Activated CD8-positive, alpha-beta memory T cell treated with anti-CD3 and anti-CD28 coated beads for 48 hours (primary cell): ENCODE measurements at places on chromosomes 16 and 17.

DNA sequence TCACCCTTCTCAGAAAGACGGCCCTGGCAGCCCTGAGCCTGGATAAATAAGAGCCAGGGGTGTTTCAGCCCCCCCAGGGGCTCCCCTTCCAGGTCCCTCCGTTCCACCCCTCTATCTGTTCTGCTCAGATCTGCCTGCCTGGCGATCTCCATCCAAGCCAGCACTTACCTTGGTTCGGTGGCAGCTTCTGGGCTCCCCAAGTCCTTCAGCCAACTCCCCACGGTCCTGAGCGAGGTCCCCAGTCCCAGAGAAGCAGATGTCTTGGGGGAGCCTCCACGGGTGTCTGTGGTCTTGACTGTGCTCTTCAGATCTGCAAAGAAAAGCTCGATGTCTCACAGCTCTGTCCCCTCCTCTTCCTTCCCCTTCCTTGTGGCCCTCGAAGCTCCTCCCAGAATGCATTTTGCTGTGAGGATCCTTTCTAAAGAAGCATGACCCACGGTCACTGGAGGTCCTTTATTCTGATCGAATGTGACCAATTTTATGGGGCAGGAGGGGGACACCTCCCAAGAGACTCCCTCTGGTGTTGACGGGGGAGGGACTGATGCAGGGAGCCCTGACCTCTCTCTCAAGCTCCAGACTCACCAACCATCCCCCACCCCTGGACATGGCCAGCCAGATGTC lies at the start of gene PIK3R6:
Gene PIK3R6, minus strand, starts transcription at position 314 of the 621 bp plus-strand sequence. CDS start 17,880 bp downstream, outside the sequence.
- no peak for DNase-seq

GRCh38 chr16:6602405-6602804 lies 730.2 kb upstream of the RBFOX1 start:
- DNase-seq, result no peak

DNA sequence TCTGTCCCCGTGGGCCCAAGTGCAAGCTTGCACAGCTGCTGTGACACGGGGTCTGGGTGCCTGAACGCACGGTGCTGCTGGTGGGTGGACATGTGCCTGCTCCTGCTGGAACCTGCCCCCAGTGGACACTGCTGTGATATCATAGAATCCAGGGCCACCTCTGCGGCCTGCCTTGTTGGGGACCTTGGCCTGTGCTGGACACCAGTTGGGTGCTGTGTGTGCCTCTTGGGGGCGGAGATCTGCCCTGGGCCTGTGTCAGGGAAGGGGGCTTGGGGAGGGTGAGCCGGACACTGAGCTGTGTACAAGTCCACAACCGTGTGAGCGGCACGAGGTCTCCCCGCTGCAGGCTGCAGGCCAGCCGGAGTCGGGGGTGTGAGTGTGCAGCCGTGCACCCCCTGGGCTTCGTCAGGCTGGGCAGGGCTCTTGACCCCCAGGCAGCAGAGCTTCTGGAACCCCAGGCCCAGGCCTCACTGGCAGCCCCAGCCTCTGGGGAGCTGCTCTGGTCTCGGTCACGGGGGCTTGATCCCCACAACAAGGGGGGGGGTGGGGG lies 33.3 kb downstream of the GSE1 start:
- no peak for DNase-seq

- no peak for DNase-seq
These were observed 20.6 kb downstream of the RPH3AL start for GRCh38 chr17:332023-332422.

DNA sequence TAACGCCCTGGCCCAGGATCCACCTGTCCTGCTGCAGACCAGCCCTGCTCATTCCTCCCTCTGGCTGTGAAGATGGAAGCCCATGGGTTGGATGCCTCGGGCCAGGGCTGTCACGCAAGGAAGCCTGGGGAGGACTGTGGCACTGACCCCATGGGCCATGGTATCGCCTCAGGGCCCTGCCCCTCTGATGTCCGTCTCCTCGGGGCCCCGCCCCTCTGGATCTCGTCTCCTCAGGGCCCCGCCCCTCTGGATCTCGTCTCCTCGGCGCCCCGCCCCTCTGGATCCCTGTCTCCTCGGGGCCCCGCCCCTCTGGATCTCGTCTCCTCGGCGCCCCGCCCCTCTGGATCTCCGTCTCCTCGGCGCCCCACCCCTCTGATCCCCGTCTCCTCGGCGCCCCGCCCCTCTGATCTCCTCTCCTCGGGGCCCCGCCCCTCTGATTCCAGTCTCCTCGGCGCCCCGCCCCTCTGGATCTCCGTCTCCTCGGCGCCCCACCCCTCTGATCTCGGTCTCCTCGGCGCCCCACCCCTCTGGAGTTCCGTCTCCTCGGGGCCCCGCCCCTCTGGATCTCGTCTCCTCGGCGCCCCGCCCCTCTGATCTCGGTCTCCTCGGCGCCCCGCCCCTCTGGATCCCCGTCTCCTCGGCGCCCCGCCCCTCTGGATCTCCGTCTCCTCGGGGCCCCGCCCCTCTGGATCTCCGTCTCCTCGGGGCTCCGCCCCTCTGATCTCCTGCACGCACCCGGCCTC lies 24.0 kb downstream of the METRNL start:
- DNase-seq, result no peak

DNA sequence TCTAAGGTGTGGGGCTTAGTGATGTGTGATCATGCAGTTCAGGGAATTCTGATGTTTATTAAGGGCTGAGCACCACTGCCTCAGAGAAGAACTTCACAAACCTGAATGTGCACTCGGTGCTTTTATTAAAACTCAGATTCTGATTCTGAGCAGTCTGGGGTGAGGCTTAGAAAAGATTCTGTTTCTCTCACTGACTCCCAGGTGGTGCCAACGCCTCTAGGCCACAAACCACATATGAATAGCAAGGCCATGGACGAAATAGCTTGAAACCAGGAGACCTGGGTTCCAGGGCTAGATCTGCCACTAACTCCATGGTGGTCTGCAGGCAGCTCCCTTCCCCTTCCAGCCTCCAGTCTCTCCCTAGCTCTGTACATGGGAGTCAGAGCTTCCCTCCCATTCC lies 169.1 kb downstream of the HS3ST3B1 start:
- DNase-seq, result no peak

- DNase-seq, result no peak
These were observed 7.8 kb upstream of the RNPS1 start for GRCh38 chr16:2275476-2276367.

DNA sequence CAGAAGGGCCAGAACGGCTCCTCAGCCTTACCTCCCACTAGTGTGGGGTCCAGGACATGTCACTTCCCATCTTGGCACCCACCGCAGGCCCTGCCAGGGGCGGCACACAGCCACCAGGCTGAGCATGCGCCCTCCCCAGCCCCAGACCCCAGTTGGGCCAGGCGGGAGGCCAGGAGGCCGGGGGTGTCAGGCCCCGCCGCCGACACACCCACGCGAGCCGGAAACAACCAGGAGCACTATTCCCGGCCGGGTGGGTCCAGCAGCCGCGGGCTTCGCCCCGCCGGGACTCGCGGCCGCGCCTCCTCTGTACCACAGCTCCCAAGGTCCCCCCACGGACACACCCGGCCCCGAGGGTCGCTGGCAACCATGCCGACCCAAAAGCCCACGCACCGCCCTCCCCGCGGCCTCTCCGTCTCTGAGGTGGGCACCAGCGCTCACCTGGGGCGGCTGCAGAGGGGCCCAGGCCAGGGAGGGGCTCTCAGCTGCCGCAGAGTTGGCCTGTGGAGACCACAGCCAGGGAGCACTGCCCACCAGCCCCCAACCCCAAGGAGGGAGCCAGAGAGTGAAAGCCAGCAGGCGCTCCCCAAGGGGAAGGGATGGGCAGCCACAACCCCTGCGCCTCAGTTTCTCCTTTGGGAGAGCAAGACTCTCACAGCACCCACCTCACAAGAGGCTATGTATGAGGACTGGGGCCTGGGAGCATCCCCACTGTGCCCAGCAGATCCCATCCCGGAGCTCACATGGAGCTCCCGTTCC lies 18.0 kb downstream of the B9D1 start:
- no peak for DNase-seq

DNA sequence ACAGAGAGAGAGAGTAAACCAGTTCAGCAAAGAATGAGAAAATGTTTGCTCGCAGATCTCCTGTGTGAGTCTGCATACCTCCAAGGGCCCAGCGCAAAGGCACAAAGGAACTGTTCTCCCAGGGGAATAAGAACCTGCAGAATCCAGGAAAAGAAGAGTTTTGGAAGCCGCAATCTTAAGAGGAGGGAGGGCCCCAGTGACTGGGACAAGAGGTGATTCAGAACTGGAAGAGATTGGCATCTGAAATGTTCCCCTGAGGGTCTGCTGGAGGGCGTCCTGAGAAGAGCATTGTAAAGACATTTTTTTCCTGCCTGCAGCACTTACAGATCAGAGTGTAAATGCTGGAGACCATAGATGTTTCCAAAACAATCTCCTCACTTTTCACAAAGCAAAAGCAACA lies 6.1 kb downstream of the ATMIN start:
- no peak for DNase-seq

DNA sequence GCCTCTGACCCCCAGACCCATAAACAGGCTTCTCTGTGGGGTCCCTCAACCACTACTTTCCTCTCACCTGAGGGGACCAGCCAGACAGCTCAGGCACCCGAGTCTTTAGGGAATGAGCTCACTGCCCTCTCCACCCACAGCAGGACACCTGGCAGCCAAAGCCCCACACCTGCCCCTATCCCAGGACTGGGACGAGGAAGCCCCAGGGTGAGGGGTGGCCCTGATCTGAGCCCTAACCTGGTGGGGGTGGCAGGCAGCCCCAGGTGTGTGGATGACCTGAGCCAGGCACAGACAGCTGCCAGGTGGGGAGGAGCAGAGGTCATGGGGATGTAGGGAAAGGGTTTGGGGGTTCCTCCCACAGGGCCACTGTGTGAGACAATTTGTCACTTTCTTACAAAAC lies 1.7 kb upstream of the TEX19 start:
- no peak for DNase-seq

GRCh38 chr16:67760956-67761230 lies 41.8 kb upstream of the GFOD2 start:
- DNase-seq, result no peak

DNA sequence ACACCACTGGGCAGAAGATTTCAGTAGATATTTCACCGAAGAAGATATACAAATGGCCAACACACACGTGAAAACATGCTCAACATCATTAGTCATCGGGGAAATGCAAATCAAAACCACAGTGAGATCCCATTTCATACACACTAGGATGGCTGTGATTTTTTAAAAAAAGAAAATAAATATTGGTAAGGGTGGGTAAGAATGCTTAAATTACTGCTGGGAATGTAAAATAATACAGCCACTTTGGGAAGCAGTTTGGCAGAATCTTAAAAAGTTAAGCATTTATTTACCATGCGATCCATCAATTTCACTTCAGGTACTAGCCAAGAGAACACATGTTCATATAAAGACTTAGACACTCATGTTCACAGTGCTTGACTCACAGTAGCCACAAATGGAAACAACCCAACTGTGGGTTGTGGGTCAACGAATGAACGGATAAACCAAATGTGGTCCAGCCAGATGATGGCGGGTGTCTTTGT lies 6.5 kb upstream of the C16orf74 start:
- DNase-seq, result no peak

- no peak for DNase-seq
These were observed 8.7 kb downstream of the SNX29 start for GRCh38 chr16:11985250-11985649.

- no peak for DNase-seq
These were observed 76.6 kb downstream of the BMERB1 start for GRCh38 chr16:15510992-15511391.

- DNase-seq, result no peak
These were observed 7.4 kb downstream of the CMIP start for GRCh38 chr16:81451753-81452680.

- no peak for DNase-seq
These were observed 6.0 kb upstream of the GRIN2A start for GRCh38 chr16:10188236-10188635.

DNA sequence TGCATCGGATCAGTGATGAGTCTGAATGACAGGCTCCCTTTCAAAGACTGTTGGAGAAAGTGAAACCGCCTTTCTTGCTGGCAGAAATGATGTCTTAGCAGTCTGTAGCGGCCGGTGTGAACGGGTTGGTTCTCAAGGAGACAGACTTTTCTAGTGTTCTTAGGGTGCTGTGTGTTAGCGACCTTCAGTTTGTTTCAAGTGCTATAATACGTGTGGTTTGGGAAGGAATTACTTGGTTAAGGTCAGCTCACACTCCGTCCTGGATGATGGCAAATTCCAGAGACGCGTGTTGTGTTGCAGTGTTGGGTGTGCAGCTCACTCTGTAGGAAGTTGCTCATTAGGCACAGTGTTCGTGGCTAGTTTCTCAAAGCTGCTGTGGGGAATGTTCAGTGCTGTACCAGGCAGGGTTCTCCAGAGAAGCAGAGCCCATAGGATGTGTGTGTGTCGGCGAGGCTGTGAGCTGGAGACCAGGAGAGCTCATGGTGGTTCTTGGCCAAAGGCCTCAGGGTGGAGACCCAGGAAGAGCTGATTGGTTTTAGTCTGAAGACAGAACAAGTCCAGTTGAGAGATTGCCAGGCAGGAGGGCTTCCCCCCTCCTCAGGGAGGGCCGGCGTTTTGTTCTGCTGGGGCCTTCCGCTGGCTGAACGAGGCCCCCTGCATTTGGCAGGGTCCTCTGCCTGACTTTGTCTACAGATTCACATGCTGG lies 37.6 kb downstream of the ZNF750 start:
- DNase-seq, result no peak

GRCh38 chr16:87219287-87219909 lies 97.8 kb downstream of the C16orf95 start:
- DNase-seq, result no peak

- DNase-seq, result no peak
These were observed 333.8 kb downstream of the SNX29 start for GRCh38 chr16:12310286-12310685.

DNA sequence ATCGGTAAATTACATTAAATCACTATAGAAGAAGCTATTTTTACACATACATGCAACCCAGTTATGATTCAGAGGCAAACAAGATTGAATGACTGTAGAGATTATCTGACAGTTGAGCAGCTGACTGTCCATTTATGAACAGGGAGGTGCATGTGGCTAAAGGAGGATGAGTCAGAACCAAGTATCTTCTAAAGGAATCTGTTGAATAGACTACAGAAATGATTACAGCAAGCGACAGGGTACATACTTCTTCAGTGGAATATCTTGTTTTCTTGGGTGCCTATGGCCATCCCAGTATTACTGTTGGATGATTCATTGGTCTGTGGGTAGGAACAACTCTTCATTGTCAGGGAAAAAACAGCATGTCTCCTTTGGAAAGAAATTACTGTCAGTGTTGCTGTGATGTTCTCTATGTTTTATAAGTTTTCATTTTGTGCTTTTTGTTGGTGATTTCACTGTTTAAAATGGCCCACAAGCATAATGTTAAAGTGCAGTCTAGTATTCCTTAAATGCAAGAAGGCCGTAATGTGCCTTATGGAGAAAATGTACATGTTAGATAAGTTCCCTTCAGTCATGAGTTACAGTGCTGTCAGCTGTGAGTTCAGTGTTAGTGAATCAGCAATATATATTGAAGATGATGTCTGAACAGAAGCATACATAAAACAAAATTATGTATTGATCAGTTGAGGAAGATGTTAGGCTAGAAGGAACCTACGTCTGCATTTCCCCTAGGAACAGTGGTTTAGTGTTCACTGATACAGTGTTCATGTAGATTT lies 27.0 kb downstream of the CBFB start:
- no peak for DNase-seq

DNA sequence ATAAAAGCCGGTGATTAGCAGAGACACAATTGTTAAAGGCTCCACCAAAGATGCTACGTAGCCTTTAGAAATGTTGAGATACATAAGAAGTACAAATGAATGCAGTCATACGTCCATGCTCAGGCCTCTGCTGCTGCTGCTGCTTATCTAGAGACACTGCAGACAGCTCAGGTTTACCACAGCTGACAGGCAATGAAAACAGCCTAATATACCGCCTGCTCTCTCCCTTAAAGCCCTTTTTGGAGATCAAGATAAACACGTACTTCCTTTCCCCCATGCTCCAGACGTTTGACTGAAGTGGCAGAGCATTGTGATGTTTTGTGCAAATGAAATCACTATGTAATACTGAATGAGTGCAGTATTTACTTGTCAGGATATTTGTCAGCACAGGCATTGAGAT lies 185.3 kb downstream of the AATF start:
- no peak for DNase-seq
